ENCODE measurements at places on chromosomes 6 and 20.

GRCh38 chr6:162539321-162539720 is 188.2 kb downstream of the PRKN start:
- DNase-seq = no peak

- DNase-seq = no peak
Observed at GRCh38 chr6:143966312-143966711, 41.7 kb downstream of the PLAGL1 start.

GRCh38 chr6:22251348-22251747 is 45.5 kb downstream of the PRL start:
- no peak for DNase-seq

DNA sequence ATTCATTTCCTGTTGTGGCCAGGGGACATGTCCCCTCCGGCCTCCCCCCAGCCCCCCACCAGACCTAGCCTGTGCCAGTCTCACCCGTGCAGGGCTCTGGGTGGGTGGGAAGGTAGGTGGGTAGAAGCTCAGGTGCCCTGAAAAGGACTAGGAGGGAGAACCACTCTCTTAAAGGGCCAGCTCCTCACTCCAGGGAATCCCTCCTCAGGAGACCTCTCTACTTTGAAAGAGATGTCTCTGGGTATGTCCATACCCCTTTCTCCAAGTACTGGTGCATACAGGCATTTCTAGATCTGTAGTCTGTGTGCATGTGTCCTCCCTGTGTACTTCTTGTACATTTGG is 60.8 kb upstream of the EPB41L1 start:
- no peak for DNase-seq

DNA sequence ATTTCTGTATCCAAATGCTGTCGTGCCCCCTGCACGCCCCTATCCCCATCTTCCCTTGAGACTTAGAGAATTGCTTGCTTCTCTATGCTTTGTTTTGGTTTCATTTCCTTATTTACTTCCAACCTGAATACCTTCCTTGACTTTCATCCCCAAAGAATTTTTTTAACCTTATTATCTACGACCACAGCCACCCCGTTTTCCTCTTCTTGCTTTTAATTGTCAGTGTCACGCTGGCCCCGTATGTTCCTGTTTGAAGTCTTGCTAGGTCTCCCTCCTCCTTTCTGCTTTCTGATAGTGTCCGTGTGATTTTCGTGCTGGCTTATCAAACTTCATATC is 40.1 kb downstream of the RNF217 start:
- DNase-seq = no peak

- DNase-seq = no peak
Observed at GRCh38 chr20:61419501-61419900, 167.4 kb downstream of the CDH4 start.

- no peak for DNase-seq
Observed at GRCh38 chr20:21781446-21782075, 76.1 kb downstream of the PAX1 start.

- DNase-seq = no peak
Observed at GRCh38 chr6:438634-439170, 47.1 kb downstream of the IRF4 start.

- DNase-seq = no peak
Observed at GRCh38 chr6:49856282-49856681, 10.1 kb downstream of the CRISP1 start.

- peak; percentile 24 for DNase-seq
Observed at GRCh38 chr20:45833883-45834796, 541 bp downstream of the SNX21 start.

GRCh38 chr20:24951536-24952083 is 2.5 kb downstream of the CST7 start:
- DNase-seq = no peak

DNA sequence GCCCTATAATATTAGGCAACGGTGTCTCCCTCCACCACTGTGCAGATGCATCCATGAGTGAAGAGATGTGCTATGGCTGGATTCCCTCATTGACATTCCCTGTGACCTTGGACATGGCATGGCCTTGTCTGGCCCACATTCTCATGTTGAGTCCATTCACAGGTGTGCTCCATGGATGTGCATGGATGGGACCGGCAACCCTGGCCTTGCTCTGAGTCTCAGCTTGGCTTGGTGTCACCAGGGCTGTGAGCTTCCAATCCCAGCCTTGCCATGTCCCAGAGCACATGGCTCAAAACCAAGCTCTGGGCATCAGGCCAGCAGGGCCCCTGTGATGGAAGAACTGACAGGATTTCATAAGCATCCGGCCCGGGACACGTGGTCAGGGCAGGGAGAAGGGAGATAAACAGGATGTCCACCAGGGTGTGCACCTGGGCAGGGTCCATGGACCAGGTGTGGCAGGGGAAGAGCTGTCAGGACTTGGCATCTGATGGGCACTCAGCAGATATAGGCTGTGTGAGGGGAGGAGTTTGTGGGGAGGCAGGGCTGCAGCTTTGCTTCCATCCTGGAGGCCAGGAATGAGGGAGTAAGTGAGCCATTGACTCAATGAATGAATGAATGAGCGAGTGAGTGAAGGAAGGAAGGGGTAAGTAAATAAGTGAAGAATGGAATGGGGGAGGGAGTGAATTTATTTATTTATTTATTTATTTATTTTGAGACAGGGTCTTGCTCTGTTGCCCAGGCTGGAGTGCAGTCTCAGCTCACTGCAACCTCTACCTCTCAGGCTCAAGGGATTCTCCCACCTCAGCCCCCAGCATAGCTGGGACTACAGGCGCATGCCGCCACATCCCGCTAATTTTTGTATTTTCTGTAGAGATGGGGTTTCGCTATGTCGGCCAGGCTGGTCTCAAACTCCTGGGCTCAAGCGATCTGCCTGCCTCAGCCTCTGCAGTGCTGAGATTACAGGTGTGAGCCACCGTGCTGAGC is 15.7 kb downstream of the NRSN2 start:
- DNase-seq = no peak

DNA sequence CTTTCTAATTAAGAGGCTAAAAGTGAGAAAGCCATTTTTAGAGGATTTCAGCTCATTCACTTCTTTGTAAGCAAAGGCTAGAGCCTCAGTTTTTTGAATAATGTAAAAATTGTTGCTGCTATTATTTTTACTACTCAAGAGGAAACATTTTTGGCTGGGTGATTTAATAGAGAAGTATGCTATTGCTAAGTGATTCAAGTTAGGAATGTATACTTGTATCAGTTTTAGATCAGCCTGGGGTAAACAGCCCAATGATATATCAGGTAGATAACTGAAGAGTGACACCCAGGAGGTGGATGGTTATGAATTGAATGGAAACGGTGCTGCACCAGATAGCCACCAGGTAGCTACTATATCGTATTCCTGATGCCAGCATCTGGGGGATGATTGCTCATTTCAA is 9.2 kb downstream of the QKI start:
- DNase-seq = no peak

GRCh38 chr6:13742961-13743735 is 31.5 kb upstream of the RANBP9 start:
- DNase-seq = no peak

- no peak for DNase-seq
Observed at GRCh38 chr20:41509316-41510200, 108.6 kb downstream of the CHD6 start.

DNA sequence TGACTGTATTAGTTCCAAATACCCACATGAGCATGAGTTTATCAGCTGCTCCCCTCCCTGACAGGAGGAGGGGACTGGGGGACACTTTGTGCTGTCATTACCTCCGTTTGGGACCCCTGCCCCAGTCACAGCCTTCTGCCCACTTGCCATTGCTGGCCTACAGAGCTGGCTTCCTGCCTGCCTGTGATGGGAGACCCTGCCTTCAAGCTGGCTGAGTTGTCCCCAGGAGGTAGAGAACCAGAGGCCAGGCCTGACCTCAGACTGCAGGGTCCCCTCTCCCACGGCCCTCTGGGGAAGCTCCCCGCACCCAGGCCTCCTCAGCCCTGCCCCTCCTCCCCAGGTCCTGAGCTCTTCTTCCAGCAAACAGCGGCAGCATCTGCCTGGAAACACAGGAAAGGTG is 105.5 kb downstream of the JPH2 start:
- DNase-seq = no peak

DNA sequence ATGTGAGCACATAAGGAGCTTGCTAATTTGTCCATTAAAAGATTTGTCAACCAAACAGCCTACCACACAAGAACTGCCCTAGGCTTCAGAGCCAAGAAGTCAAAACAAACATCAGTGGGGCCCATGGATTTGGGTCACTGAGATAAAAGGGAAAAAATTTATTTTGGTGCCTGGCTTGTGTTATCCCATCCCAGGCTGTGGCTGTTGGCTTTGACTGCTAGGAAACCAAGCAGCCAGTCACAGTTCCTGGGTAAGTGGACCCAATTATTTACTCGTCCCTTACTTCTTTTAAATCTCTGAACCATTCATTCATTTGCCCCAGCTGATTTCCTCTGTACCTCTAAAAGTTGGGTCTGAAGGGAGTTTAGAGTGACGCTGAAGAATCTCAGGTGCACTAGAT is 41.3 kb downstream of the EDN1 start:
- DNase-seq = no peak

DNA sequence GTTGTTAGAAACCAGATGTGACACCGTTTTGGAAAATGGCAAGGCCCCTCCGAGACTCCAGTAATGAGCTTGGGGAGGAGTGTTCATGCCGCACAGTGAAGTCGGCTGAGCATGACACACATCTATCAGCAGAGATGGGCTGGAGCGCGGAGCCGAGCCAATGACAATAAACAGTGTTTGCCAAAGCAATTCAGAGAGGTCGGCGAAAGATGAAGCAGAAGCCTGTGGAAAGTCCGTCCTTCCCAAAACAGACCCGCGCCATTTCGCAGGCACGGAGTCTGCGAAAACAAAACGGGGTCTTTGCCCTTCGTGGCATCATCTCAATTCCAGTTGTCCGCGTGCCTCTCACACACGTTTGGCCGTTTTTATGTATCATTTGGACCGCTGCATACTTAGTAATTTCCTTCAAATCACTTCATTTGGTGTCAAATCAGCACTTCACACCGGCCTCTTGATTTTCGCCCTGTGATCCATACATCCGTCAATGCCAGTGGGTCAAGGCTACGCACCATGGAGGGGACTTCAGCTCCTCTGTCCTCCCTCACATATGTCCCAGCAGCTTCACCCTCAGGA is 71.3 kb downstream of the SULF2 start:
- DNase-seq = no peak

DNA sequence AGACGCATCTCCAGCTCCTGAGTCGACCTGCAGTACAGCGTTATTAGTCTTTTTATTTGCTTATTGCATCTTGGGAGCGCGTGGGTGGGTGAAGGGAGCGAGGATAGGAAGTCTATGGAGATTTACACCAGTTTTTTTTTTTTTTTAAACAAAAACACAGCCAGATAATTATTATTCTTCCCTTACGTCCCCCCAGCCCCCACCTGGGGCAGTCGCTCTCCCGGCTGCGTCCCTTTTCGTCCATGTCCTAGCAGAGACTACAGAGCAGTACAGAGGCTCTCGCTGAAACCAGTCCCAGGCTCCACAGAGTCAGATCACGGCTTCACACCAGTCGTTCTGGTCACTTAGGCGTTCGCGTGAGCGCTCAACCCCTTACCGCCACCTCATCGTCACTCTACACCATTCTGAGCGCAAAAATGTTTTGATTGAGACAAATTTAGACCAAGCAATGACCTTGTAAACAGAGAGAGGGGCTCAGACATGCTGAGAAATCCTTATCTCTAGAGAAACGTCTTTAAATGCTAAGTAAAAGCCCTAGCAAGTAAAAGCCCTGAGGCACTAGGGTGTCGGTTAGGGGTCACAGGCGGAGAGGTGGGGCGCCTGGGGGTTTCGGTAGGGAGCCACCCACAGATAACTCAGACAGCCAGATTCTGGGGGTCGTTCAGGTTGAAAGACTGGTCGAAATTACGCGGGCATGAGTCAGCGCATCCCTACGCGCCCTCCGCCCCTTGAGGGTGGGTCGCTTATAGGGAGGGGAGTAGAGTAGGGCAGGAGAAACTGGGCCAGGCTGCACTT is 975 bp upstream of the PPT2 start:
- DNase-seq = no peak

DNA sequence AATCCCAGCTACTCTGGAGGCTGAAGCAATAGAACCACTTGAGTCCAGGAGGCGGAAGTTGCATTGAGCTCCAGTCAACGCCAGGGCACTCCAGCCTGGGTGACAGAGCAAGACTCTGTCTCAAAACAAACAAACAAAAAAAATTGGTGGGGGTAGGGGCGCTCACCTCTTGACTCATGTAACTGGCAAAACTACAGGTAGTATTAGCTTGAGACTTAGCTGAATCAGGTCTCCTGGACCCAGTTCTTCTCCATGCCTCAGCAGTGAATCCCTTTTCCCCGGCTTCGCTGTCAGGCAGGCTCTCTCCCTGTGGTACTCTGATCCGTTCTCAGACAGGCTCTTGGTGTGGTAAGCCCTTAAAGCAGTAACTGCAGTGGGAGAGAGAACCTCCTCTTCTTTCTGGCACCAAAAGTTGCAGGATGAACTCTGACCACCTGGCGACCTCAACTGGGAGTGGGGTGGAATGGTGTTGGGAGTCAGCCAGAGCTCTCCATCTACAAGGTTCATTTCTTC is 12.9 kb downstream of the SLC9A8 start:
- peak; percentile 23 for DNase-seq

DNA sequence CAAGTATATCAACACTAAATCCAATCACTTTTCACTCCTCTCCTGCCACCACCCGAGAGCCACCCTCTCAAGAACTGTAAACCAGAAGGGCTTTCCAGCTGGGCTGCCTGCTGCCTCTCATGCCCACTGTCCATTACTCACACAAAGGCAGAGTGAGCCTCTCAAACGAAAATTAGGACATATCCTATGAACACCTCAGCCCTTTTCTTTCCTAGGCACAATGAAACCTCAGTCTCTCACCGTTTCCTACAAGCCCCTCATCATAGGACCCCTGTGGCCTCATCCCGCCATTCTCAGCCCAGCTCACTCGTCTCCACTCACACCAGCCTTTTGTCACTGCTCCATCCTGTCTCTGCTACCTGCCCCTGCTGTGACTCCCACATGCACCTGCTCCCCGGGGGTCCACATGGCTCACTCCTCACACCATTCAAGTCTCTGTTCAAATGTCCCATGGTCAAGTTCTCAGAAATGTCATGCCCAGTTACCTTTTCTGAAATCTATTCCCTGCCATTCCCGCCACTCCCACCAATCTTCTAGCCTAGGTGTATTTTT is 7.4 kb downstream of the HLA-F start:
- no peak for DNase-seq

GRCh38 chr6:162258647-162259046 is 468.9 kb downstream of the PRKN start:
- DNase-seq = no peak

DNA sequence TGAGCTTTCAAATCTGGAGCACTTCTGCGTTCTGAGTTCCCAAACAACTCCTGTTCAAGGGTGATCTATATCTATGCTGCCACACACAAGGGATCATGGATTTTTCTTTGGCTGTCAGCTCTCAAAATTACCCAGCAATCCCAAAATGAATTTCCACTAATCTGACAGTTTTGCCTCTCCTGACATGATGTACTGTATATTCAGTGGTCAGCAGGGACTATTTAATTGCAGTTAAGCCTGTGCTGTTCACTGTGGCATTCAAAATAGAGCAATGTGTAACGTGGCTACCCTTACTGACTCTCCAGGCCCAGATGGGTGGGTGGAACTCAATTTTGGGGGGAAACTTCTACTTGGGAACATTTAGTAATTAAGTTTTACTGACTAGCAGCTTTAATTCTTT is 283.8 kb upstream of the TSHZ2 start:
- no peak for DNase-seq

GRCh38 chr6:104884867-104885517 is 25.3 kb upstream of the HACE1 start:
- no peak for DNase-seq
